ENCODE measurements at places on chromosomes 1 and 21.

- no peak for DNase-seq
Measured at GRCh38 chr21:25636727-25637126, 2.3 kb upstream of the JAM2 start.

DNA sequence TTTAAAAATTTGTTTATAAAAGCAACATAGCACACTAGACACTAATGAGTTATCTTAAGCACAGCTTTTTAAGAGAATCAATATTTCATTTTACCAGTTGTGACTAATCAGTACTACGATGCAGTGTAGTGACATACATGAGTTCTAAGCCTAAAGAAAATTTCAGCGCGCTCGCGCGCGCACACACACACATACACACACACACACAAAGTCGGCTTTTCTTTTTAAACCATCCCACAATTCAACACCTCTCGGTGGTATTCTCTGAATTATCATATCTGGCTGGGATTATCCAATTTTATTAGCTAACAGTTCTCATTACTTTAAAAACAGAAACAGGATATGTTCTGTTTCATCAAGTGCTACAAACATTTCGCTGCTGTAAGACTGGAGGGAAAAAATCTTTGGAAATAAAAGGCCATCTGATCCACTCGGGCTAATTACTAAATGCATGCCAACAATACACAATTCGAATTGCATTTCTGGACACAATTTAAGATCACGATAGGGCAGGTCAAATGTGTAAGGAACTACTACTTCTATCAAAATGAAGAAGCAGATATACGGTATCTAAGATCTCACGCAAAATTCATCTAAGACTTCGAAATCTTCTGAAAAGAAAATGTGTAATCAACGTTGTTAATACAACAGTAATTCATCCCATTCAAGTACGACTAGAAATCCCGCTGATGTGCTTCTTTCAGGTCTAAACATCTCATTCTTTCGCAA, 1.2 kb downstream of the TUT4 start:
- no peak for DNase-seq

- peak; percentile 35 for DNase-seq
Measured at GRCh38 chr1:8423692-8424538, 106.0 kb downstream of the SLC45A1 start.

GRCh38 chr1:180816132-180816531, 96.6 kb upstream of the KIAA1614 start:
- DNase-seq, result no peak

GRCh38 chr1:169295425-169295824, 72.2 kb downstream of the NME7 start:
- DNase-seq, result no peak

GRCh38 chr1:12172042-12172851, 5.5 kb downstream of the TNFRSF1B start:
- no peak for DNase-seq

GRCh38 chr1:27940297-27940696, 5.5 kb downstream of the SMPDL3B start:
- peak; percentile 50 for DNase-seq

DNA sequence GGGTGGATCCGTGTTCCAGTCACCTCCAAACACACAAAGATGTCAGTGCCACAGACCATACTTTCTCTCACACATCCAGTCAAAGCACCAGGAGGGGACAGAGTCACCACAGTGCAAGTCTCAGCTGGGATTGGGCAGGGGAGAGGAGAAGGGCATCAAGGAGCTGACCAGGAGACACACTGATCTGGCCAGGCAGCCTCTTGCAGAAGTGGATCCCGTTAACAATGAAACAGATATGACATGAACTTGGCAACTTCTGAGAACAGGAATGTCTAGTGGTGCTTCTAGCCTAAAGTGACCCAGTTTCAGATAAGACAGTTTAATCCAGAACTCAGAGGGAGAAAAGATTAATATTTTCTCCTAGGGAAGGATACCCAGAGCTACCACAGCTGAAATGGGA, 71.0 kb downstream of the HIVEP3 start:
- DNase-seq, result no peak

GRCh38 chr1:209733409-209734192, 22.3 kb upstream of the TRAF3IP3 start:
- no peak for DNase-seq

GRCh38 chr1:207062058-207062457, 9.0 kb downstream of the PFKFB2 start:
- no peak for DNase-seq
